ENCODE measurements at places on chromosomes 16 and 17.

DNA sequence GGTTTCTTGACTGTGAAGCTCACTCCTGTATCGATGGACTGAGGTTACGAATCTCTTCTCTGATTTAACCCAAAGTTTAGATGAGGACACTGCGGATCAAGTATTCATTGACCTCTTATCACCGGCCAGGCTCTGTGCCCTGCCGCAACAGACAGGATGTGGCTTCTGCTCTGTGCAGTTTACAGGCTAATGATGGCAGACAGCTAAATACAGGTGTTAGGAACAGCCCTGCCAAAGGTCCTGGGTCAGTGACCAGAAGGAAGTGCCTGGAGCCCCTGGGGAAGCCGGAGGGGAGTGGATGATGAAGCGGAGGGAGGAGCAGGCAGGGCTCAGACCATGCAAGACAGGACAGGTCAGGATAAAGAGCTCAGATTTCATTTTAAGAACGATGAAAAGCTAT is 44.4 kb downstream of the HAPSTR1 start:
- no peak for DNase-seq

- no peak for DNase-seq
These were observed 204.5 kb upstream of the CDH8 start for GRCh38 chr16:62240722-62241121.

GRCh38 chr17:77815127-77815905 is 143.2 kb upstream of the TNRC6C start:
- no peak for DNase-seq

GRCh38 chr17:13140750-13141149 is 122.9 kb upstream of the ELAC2 start:
- DNase-seq: no peak

DNA sequence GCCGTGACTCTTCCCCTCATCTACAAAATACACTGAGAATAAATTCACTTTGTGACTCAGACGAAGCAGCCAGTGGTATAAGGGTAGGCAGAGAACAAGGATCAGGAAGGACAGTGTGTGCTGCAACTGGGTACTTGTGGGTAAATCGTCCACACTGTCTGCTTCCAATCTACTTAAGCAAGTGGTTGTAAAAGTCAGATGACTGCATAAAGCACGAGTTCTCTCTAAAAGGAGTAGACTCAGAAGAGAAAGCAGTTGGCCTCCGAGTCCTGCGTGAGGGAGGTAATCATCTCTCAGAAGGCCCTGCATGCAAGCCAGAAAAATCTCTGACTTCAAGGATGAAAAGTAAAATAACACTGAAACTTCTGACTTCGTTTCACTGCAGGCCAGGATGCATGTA is 43.1 kb downstream of the ANKFY1 start:
- no peak for DNase-seq

DNA sequence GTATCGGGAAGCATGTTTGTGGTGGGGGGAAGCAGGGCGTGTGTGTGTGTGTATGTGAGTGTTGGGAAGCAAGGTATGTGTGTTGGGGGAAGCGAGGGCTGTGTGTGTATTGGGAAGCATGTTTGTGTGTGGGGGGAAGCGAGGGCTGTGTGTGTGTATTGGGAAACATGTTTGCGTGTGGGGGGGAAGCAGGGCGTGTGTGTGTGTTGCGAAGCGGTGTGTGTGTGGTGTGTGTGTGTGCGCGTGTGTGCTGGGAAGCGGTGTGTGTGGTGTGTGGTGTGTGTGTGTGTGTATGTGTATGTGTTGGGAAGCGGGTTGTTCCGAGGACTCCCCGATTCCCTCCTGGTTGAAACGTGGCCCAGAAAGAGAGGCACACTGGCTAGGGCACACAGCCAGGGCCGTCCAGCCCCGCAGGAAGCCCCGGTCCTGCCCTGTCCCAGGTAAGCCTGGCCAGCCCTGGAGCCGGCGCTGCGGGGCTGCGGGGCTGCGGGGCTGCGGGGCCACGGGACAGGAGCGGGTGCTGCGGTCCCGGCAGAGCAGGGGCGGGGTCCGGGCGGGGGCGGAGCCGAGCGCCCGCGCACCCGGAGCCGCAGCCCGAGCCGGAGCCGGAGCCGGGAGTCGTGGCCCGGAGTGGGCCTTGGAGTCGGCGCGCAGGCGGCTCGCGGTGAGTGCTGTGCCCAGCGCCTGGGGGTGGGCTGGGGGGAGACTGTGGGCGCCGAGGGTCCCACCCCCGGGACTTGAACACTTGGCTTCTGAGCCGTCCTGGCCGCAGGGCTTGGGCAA is at the start of gene NOD2:
Gene NOD2, plus strand, starts transcription at position 608 of the 783 bp plus-strand sequence. CDS start 5,890 bp downstream, outside the sequence.
- peak; percentile 9 for DNase-seq

DNA sequence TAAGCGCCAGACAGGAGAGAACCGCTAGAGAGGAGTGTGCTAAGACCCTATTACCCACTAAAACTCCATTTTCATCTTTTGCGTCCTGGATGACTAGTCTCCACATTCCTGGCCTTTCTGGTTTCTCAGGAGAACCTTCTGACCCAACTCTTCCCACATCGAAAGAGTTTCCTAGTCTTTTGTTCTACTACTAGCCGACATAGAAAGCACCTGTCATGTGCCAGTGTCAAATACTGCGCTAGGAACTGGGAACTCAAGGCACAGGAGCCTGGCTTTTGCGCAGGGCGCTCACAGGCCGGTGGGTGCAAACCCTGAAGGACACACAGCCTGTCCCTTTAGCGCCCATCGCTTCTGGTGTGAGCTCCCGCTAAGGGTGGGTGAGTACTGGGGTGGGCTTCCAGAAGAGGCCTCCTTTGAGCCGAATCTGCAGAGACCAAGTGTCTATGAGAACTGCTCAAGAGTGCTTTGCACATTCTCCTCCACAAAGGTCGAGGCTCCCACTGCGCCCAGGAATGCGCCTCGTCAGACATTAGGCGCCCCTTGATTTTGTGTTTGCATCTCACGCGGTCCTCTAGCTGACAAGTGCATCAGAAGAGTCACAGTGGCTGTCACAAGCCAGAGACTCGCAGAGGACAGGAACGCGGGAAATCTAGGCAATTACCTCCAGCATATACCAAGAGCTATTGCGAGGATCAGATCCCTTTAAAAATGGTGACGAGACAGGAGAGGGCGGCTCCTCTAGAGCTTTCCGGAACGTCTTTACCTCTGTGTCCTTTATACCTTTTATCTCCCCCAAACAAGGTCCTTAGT is 2.0 kb upstream of the PSMB3 start:
- no peak for DNase-seq

- DNase-seq: no peak
These were observed 18.3 kb upstream of the ATP2C2 start for GRCh38 chr16:84349862-84350684.

GRCh38 chr17:10103712-10104111 is 94.7 kb downstream of the GAS7 start:
- DNase-seq: no peak

DNA sequence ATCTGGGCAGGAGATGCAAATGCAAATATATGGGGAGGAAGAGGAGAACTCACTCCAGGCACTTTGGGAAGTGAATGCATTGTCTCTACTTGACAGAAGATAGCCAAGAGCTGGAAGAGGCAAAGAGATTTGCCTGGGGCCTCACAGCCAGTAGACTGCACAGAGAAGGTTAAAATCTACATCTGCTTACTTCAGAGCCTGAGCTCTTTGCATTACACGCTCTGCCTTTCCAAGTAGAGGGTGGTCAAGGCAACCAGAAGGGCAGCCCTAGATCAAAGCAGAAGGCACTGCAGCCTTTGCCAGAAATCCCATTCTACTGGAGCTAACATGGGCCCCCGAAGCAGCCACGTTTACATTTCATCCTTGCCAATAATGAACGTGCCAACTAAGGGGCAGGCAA is 407.2 kb upstream of the CCL2 start:
- no peak for DNase-seq

GRCh38 chr16:81431554-81432353 is 12.9 kb upstream of the CMIP start:
- DNase-seq: no peak

GRCh38 chr16:54991525-54991924 is 60.9 kb downstream of the IRX5 start:
- DNase-seq: no peak

DNA sequence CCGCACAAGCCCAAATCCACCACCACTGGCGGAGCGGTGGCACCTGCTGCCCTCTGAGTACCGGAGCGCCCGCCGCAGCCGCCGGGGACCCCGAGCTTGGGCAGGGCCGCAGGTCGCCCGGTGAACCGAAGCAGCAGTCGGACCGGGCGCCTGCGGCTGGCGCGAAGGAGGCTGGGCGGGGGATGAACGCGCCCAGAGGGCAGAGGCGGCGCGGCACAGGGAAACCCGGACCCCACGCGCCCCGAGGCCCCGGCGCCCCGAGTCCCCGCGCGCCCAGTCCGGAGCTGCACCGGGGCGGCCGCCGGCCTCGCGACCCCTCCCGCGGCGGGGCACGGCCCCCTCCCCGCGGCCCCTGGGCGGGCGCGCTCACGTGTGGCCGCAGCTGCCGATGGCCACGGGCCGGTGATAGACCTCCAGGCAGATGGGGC is 393 bp downstream of the RNF166 start:
- no peak for DNase-seq

DNA sequence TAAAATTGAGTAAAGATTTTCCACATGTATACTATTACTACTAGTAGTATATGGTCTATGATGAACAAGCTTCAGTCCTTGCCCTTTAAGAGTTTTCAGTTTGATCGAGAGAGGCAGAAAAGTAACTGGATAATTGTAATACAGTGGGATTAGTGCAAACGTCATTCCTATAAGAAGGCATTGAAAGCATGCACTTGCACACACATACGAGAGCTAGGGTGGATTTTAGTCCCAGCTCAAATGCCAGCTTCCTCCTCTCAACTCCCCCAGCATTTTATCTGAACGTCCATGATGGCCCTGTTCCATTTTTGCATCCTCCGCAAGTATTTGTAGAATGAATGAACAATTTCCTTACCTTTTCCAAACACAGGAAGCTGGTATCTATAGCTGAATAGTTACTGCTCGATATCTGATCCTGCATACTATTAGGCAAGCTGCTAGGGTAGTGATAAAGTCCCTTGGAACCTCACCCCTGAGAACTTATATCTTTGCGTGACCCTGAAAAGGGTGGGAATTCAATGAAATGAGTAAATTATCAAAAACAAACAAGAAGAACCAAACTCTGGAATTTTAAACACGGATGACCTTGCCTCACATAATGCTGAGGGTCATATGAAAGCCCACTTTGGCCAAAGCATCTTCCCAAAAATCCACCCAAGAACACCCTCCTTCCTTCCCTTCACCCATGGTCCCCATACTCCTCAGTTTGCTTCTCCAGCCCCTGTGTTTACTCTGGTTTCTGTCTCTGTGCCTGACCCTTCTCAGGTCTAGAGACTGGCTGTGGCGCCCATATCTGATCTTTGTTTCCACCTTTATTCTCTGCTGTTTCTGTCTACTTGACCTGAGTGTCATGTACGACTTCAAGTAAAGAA is 60.5 kb downstream of the TMEM100 start:
- no peak for DNase-seq

DNA sequence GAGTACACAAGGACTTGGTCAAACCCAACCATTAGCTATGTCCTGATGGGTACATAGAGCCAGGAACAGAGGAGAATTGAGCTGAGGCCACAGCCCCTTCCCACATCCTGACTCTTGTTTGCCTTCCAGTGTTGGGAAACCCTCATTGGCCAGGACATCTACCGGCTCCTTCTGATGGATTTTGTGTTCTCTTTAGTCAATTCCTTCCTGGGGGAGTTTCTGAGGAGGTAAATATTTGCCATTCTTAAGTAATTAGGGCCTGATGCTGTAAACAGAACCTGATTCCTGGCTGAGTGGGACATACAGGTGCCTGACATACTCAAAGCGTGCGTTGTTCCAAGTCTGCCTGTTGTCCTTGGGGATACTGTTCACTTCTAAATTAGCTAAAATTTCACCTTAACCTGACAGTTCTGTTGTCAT is 42.6 kb downstream of the GDE1 start:
- no peak for DNase-seq

DNA sequence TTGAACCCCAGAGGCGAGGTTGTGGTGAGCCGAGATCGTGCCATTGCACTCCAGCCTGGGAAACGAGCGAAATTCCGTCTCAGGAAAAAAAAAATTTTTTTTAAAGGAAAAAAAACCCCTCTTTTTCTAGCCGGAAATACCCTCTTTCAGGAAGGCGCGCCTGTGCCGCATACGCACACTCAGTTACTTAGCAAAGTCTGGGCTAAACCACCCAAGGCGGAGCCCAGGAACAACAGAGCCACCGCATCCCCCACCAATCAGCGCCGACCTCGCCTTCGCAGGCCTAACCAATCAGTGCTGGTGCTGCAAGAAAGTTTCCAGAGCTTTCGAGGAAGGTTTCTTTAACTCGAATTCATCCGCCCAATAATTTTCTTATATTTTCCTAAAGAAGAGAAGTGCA is 510.4 kb downstream of the KCNJ18 start:
- no peak for DNase-seq

- DNase-seq: no peak
These were observed 1205.3 kb upstream of the CDH8 start for GRCh38 chr16:63241497-63242028.

DNA sequence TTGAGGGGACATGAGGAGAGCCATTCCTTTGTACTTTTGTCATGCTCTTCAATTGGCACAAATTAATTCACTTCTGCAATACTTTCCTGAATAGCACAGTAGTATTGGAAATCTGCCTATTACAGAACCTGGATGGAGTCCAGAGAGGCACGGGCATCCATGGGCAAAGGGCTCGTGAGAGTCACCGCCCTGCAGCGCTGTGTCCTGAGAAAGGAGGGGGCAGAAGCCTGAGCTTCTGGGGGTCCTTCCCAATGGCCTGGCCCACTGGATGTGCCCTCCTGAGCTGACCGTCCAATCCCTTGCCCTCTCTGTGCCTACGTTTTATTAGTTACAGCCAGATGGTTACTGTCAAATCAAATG is 3.5 kb downstream of the G6PC1 start:
- no peak for DNase-seq

DNA sequence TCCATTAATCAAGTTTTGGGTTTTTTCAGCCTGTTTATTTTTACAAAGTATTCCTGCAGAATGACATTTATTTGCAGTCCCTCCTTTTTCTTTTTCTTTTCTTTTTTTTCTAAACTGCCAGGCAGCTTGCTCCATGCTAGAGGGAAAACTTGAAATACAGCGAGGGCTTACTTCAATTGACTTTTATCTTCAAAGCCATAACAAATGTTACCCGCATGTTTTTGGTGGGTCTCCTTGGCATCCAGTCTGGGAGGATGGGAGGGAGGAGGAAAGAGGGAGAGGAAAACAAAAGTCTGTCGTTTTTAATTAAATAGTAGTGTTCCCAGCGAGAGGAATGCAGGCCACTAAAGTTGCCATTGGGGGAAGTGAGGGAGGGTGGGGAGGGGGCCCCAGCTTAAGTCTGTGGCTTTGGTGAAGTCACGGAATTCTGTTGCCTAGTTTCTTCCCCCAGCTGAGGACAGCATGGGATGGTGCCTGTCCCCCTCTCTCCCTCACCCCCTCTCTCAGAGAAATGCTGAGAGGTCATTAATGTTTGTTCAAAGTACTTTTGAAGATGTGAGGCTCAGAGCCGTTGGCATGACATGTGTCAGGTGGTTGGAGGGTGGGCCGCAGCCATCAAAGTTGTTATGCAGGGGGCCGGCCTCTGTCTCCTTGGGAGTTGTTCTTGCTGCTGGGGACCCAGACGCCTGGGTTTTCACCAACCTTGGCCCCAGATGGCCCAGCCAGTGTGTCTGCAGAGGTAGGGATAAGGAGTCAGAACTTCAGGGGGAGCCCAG is 2.9 kb downstream of the NKD1 start:
- no peak for DNase-seq

GRCh38 chr16:87330646-87331045 is 13.5 kb upstream of the C16orf95 start:
- DNase-seq: no peak

- DNase-seq: no peak
These were observed 50.6 kb upstream of the ADCY9 start for GRCh38 chr16:4166821-4167220.

GRCh38 chr16:20049831-20050230 is 23.9 kb downstream of the GPR139 start:
- no peak for DNase-seq

GRCh38 chr17:43860927-43861622 is 14.1 kb downstream of the CD300LG start:
- DNase-seq: no peak
